ENCODE measurements at places on chromosomes 12 and 14. TPM values are rescaled to one million over a fixed set of nuclear protein-coding genes. Genes with fewer than 3 reads are reported as not detected.

- no peak for DNase-seq
Observed at GRCh38 chr14:55512421-55512820, 67.6 kb upstream of the KTN1 start.

Gene CGRRF1
- 29.0 TPM for polyA plus RNA-seq

GRCh38 chr14:69964841-69965240 lies 85.6 kb downstream of the SMOC1 start:
- no peak for DNase-seq

DNA sequence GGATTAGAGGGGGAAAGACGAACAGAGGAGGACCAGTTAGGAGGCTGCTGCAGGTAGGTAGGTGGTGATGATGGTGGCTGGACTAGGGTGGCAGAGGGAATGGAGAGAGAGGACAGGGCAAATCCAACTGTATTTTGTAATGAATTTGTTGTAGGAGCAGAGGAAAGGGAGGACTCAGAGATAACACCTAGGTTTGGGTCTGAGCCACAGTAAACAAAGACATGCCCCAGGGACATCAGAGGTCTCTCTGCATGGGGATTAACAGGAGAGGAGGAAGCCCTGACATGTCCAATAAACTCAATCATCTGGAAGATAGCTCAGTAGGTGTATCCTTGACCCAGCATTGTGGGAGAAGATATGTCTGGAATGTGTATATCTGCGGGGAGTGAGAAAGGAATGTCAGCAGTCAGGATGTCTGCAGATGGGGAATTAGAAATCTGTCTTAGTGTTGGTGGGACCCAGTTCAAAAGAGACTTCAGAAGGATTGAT lies 4.7 kb upstream of the SLC48A1 start:
- DNase-seq, result no peak

All from right lung (tissue), 10 donors.